CD4-positive, alpha-beta T cell treated with Interleukin-2 at 100 ng/mL for 4 hours (primary cell): ENCODE measurements at places on chromosomes 6 and 20.

- DNase-seq, result no peak
These were observed 129.0 kb upstream of the THEMIS start for GRCh38 chr6:128029826-128030225.

- DNase-seq, result no peak
These were observed 14.4 kb downstream of the ARMC2 start for GRCh38 chr6:108862479-108863191.

DNA sequence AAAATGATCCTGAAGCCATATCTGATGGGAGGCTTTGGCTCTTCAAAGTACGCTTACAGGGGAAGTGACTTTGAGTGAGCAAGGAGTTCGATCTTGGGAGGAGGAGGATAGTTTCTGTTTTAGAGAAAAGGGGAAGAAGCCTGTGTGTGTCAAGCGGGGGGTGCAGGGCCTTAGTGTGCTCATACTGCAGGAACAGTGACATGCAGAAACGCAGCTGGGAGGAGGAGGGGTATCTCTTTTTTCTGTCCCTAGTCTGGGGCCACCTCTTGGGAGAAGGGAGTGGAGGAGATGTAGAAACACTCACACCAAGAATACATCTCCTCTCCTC is 19.8 kb downstream of the SIRPD start:
- no peak for DNase-seq

- no peak for DNase-seq
These were observed 31.6 kb upstream of the NEDD9 start for GRCh38 chr6:11264100-11264499.

DNA sequence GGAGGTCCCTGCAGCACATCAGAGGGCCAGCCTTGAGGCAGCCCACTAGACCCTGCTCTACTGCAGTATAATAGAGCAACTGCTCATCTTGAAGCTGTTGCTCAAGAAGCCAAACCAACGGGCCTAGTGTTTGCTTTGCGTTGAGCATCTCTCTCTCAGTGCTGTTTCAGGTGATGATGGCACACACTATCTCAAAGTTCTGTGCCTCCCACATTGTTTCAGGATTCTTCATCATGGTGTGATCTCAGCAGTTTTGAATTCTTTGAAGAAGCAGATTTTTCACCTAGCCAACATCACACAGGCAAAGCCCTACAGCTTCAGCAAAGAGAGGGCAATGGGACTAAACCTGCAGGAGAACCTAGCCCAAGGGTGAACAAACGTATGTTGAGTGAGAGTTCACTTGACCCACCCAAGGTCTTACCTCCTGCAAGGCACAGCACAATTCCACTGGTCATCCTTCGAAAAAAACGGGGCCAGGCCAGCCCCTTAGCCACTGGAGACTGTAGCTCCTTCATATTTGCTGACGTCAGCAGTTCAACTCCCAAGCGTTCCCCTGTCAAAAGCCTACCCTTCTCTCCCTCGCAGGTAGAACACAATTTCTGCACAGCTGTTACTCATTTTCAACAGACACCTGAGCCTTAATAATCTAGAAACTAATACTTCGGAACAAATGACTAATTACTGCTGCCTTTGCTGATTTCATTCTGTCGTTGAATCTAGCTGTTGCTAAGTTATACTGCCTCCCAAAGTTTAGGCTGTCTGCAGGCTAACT is 15.8 kb downstream of the MYB start:
- no peak for DNase-seq

DNA sequence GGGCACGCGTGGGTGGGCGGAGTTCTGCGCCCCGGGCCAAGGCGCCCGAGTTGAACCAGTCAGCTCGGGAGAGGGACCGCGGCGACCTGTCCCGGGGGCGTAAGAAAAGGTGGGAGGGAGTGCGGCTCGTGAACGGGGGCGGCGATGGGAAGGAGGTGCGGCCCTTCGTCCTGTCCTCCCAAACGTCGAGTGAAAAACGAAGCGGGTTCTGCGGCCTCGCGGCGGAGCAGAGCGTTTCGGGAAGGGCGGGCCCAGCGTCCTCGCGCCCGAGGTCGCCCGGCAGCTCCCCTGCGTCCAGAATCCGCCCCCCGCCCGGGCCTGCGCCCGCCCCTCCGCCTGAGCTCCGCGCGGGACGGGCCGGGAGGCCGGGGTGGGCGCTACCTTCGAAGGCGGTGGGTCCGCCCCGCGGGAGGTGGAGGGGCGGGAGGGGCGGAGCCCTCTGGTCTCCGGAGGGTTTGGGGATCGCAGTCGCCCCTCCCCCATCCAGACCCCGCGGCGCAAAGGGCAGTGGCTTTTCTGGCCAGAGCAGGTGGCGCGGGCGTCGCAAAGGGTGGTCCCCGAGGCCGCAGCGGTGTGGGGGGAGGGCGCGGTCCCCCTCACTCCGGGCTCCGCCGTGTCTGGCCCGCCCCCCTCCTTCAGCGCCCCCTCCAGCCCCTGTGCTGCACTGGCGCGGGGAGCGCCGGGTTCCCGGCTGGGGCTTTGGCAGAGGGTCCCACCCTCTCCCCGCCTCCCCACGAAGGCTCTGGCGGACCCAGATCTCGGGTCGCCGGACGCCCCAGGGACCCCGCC is 838 bp downstream of the STMN3 start:
- DNase-seq, result peak; percentile 18

GRCh38 chr6:15317251-15317650 is 71.4 kb downstream of the JARID2 start:
- no peak for DNase-seq

DNA sequence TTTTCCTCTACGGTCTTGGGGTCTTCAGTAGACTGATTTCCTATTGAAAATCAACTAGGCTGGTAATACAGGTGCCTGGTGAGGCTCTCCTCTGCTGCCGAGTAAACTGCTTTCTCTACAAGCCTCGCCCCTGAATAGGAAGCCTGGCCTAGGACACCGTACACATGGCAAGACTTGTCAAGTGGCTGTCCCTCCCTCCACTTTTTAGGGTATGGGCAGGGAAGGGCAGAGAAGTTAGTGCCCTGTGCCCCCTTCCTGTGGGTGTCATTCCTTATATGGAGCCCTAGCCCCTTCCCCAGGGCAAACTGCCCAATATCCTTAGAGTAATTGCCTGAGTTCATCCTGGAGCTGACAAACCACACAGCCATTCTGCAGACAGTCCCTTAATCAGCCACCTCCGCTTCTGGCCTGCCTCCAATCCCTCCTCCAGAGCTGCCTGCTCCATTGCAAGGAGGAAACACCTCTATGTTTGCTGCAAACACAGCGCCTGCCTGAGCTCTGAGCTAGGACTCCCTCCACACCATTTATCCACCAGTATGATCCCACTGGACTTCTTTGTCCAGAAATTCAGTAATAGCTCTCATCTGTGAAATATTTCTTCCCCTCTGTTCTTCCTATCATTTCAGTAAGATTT is 93.1 kb downstream of the CHD6 start:
- no peak for DNase-seq

DNA sequence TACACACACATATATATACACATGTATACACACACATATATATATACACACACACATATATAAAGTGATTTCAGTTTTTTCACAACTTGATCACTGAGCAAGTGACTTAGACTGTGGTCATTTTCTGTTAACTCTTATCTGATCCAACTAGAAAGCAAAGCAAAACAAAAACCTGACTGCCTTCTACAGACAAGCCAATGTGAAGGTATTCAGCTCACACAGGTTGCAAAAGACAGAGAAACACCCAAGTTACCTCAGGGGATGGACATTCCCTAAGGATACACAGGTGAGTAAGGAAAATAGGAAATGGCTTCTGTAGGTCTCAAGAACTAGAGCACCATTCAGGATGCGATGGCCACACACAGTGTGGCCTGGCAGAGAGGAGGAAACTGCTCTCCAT is 58.4 kb upstream of the IER3 start:
- DNase-seq, result no peak

DNA sequence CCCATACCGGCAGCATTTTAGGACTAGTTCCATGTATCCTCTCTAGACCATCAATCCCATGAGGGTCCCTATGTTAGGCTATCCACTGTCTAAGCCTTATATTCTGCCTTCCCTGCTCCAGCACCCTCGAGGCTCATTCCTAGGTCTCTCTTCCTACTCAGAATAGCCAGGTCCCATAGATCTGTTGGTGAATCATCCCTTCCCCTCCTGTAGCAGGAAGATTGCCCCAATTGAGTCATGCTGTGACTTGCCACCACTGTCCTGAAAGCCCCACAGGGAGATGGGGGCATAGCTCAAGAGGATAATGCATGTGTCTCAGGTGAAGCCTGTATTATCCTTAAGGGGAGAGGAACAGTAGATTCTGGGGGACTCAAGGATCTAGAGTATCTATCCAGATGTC is 143.1 kb upstream of the MOCS1 start:
- DNase-seq, result no peak

GRCh38 chr6:16965689-16966088 is 136.2 kb upstream of the STMND1 start:
- DNase-seq, result no peak

GRCh38 chr6:39224523-39225182 is 4.6 kb downstream of the KCNK5 start:
- DNase-seq, result no peak

GRCh38 chr6:152244998-152245630 is 392.0 kb downstream of the SYNE1 start:
- DNase-seq, result no peak

DNA sequence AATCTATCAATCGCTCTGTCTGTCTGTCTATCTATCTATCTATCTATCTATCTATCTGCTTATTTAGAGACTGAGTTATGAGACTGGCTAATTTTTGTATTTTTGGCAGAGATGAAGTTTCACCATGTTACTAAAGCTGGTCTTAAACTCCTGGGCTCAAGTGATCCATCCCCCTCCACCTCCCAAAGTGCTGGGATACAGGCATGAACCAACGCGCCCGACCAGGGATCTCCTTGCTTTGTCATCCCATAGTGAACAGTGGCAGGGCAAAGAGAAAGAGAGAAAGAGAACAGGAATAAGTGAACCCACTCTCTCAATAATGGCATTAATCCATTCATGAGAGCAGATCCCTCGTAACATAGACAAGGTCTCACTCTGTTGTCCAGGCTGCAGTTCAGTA is 66.4 kb upstream of the DSP start:
- DNase-seq, result no peak

DNA sequence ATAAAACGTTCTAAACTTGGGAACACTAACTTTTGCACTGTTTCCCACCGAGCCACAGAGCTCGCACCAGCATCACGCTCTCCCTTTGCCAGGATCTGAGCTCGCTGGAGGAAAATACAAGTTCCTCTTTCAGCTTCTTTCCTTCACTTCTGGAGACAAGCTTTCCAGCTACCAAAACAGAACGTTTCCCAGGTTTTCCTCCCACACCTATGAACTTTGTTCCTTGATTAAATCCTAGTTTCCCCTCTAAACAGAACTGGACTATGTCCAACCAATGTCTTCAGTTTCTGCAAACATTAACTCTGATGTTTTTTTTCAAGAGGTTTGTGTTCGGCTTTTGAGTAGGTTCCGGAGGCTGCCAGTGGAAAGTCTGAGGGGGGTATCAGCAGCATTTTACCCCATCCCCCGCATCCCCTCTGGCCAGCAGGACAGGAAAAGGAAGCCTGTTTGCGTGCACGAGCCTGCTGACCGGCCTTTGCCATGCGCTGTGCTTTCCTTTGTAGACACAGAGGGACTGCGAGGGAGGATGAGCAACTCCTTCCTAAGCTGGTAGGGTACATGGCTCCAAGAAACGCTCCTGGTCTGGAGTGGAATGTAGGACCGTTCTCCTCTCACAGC is 135.5 kb downstream of the LY86 start:
- no peak for DNase-seq

DNA sequence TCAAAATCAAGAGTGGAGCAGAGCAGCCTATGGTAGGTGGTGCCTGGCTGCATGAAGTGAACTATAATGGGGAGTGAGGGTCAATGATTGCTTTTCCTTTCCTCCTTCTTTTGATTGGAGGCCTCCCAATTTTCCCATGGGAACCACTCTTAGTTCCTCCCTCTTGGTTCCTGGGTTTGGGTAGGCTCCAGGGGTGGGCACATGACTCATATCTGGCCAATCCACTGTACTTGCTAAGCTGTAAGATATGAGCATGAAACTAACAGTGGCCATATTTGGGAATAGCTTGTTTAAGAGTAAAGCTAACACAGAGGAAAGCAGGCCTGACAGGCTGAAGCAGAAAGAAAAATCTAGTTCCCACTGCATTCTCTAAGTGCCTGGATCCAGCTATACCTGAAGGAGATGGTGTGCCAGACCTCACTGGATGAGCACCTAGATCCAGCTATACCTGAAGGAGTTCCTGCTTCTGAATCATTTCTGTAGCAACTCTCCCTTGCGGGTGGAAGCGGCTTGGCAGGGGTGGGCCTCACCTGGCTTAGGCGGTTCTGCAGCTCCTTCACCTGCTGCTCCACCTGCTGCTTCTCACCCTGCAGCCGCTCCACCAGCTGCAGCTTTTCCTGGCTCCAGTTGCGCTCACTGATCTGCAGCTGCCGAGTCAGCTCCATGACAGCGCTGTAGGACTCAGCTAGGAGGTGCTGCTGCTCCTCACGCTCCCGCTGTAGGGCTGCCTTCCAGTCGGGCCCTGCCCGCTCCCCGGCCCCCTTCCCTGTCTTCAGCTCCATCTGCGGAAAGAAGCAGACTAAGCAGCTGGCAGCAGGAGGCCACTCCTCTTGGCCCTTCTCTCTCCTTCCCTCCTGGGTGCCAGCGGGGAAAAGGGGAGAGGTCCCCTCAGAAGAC is 29.0 kb upstream of the DSN1 start:
- DNase-seq, result no peak

- no peak for DNase-seq
These were observed 21.9 kb upstream of the C6orf62 start for GRCh38 chr6:24740861-24741260.

DNA sequence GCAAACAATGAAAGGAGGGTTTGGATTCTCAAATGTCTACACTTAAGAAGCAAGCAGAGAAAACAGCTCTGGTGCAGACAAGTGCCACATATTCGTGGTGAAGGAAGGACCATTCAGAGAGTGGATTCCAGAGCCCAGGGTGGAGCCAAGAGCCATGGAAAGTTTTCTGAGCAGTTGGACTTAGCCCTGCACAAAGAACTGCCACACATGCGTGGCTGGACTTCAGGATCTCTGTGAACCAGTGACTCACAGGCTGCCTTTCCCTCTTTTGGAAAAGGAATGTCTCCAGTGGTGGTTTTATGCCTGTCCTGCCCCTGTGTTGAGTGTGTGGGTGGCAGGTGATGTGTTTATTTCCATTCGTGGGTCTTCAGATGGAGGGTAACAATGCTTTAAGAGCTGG is 489.5 kb downstream of the CDH26 start:
- DNase-seq, result no peak

DNA sequence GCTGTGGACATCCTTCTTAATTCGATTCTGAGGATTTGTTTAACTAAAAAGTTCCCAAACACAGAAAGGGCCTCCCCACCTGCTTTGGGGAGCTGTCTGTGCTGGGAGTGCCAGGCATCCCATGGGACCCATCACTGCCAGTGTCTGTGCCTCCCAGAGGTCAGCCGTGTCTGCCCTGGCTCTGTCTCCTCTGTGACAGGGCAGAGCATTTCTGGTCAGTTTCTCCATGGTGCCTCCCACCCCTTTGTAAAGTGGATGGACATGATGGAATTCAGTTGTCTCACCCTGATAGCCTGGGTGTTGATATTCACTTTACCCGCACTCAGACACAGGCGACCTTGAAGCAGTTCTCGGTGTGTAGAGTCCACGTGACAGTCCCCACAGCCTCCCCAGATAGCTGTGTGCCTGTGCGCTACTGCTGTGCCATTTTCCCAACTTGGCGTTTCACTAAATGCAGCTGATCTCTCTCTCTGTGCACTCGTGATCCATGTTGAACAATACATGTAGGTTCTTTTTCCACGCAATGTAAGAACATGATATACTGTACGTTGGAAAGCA is 70.5 kb downstream of the CDS2 start:
- DNase-seq, result no peak

GRCh38 chr6:14316651-14317386 is 199.2 kb downstream of the CD83 start:
- DNase-seq, result no peak

GRCh38 chr6:39808964-39809363 is 16.8 kb downstream of the DAAM2 start:
- no peak for DNase-seq
